ENCODE measurements at places on chromosomes 3 and 15.

DNA sequence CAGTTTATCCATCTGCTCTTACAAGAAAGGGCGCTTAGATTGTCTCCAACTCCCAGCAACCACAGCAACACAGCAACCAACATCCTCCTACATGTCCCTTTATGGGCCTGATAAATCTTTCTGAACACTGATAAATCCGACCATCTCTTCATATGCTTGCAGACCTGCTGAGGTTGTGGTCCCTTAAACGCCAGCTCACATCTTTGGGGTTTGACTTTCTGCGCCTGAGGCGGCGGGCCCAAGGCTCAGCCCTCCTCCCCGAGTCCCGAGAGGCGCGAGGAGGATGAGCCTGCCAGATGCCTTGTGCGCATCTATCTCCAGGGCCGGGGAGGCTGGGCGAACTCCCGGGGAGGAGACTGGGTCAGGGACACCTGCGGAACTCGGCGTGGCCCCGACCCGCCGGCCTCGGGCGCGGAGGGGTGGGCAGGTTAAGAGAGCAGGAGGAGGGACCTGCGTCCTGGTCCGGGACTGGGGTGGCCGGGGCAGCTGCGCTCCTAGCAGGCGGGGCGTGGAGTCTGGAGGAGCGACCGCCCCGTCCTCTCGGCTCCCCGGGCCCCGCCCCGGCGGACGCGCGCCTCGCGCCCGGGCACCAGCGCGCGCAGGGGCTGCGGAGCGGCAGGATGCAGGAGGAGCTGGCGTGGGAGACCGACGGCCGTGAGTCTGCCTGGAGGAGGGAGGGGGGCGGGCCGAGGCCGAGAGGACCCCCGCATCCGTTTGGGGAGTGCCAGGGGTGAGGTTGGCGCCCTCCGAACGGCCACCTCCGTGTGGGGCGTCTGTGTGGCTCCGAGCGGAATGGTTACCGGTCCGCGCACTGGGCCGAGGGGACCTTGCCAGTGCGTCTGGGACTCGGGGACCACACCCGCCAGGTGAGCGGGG is at the start of gene ANKDD1A:
ANKDD1A (plus strand) TSS at position 592 of the 876 bp plus-strand sequence; CDS start at position 621, 29 bp downstream.
- H3K27ac ChIP-seq = no peak within 1 kb of the TSS
- H3K27me3 ChIP-seq = peaks cover 31% of the 10 kb centered on the region
- H3K4me1 ChIP-seq = peaks cover 7% of the 10 kb centered on the region
- peak; percentile 62 for DNase-seq
- no peaks in the 10 kb centered on the region for H3K36me3 ChIP-seq

DNA sequence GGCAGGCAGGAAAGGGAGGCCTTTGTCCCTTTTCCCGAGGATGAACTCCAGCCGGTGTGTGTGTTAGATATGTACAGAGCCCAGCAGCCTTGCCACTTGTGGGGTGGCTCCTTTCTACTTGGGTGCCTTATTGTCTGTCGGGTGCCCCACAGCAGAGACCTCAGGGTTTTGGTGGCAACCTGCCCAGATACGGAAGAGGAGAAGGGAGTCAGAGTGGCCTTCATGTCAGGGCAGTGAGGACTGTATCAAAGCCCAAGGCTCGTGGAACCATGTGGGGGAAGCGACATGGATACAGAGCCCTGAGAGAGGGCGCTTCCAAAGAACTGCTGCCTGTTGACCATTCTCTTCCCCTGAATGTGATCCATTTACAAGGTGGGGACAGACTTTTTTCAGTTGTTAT is 166.2 kb downstream of the SLCO3A1 start:
- H3K36me3 ChIP-seq = no peaks in the 10 kb centered on the region
- no peak for DNase-seq
- no peaks in the 10 kb centered on the region for H3K27me3 ChIP-seq
- H3K4me3 ChIP-seq = no peak overlapping the region

DNA sequence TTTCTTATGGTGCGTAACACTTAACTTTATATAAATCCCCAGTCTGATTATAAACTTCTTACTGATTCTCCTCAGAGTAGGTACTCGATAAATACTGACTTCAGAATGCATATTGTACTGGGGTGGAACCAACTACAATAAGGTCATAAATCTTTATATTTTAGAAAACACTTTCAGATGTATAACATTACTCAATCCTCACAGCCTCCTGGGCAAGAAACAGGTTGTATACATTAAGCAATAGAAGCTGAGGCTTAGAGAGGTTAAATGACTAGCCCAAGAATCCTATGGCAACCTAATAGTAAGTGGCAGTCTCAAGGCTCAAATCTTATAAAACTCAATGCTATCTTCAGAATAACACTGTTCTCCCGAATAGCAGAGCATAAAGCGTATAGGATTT is 9.1 kb downstream of the VPS13C start:
- H3K36me3 ChIP-seq = peaks cover 10% of the 10 kb centered on the region
- H3K4me3 ChIP-seq = no peak overlapping the region
- H3K4me1 ChIP-seq = peaks cover 50% of the 10 kb centered on the region
- no peak for DNase-seq
- no peaks in the 10 kb centered on the region for H3K27me3 ChIP-seq
- no peak overlapping the region for H3K27ac ChIP-seq

DNA sequence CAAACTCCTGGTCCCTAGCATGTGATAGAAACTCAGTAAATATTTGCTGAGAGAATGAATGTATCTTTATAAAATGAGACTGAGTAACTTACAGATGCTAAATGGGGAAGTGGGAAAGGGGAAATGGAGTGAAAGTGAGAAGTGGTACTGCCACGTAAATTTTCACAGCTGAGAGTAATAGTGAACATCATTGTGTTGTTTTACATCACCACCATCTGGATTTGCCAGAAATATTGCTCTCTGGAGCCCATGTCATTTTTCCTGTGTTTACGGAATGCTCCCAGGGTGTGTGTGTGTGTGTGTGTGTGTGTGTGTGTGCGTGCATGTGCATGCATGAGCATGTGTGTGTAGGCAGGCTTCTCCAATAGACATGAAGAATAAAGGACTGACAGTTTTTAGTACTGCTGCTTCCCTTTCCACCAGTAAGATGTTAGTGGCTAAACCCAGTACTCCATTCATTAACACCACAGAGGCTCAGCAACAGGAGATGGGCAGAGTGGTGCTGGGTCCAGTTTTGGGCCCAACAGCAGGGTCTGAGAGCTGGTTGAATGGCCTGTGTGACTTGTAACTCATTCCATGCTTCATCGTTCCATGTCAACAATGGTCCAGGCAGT is 57.3 kb downstream of the DIPK2A start:
- H3K4me3 ChIP-seq = no peak overlapping the region
- H3K36me3 ChIP-seq = no peaks in the 10 kb centered on the region
- no peak overlapping the region for H3K27ac ChIP-seq
- H3K27me3 ChIP-seq = no peaks in the 10 kb centered on the region

DNA sequence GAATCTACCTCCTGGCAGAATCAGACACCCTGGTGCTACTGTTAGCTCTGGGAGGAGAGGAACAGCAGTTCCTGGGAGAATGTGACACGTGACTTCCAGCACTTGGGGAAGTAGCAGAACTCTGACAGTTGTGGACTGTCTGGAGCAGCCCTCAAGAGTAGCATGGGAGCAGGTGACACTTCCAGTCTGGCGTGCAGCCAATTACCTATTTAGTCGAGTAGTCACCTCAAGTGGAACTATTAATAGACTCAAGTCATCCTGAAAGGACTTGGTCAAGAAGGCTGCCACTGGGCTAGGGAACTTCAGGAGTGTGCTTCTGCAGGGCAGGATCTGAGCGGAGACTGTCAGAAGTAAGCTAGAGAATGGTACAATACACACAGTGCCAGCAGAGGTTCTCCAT is 62.3 kb downstream of the MTHFS start:
- H3K4me1 ChIP-seq = peaks cover 8% of the 10 kb centered on the region
- H3K27ac ChIP-seq = no peak overlapping the region
- peaks cover 62% of the 10 kb centered on the region for H3K36me3 ChIP-seq
- H3K4me3 ChIP-seq = no peak overlapping the region

DNA sequence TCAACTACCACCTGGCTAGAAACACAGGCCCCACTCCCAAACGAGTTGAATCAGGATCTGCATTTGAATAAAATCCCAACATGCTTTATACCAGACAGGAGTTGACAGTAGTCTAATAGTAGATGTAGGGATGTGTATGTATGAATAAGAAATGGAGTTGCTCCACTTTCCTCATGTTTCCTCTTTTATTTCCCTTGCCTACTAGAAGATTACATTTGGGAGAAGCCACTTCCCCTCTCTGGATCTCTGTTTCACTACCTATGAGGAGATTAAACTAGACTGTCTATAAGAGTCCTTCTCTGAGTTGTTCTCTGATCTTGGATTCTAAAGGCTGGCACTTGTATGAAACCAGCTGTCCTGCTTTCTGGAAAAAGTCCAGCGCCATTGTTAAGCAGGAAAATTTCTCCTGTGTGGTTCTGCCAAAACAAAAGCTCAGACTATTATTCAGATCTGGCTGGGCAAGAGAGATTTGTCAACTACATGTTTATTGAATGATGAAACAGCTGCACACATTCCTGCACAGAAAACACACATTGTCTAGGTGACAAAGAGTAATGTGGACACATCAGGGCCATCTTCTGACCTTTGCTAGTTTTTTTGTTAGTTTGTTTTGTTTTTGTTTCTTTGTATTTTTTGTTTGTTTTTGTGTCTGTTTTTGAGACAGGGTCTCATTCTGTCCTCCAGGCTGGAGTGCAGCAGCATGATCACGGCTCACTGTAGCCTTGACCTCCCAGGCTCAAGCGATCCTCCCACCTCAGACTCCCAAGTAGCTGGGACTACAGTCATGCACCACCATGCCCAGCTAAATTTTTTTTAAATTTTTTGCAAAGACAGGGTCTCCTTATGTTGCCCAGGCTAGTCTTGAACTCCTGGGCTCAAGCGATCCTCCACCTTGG is 29.9 kb downstream of the ACP3 start:
- DNase-seq = no peak
- no peak overlapping the region for H3K27ac ChIP-seq
- H3K4me1 ChIP-seq = peaks cover 3% of the 10 kb centered on the region
- no peak overlapping the region for H3K4me3 ChIP-seq
- H3K27me3 ChIP-seq = peaks cover 11% of the 10 kb centered on the region

Data from activated T-cell treated with anti-CD3 and anti-CD28 coated beads, Interleukin-2, amount 50 U/mL, for 24 hours (primary cell).